ENCODE measurements at places on chromosomes 2 and 18. TPM values are rescaled to one million over a fixed set of nuclear protein-coding genes. Genes with fewer than 3 reads are reported as not detected.

The TMEM169 gene
- 0.29 TPM for total RNA-seq

The CNGA3 gene
- 0.17 TPM for total RNA-seq

The GALNT14 gene
- total RNA-seq, result 0.66 TPM

The NR4A2 gene
- 0.33 TPM for total RNA-seq

The HOXD4 gene
- total RNA-seq, result not detected

The IL36G gene
- not detected for total RNA-seq

The CCDC141 gene
- total RNA-seq, result 0.29 TPM

The CXCR1 gene
- not detected for total RNA-seq

The ABCA12 gene
- under 0.01 TPM for total RNA-seq

The XDH gene
- total RNA-seq, result 1.3 TPM

The WDSUB1 gene
- 10.3 TPM for total RNA-seq

The FLACC1 gene
- 2.0 TPM for total RNA-seq

The GPR35 gene
- total RNA-seq, result 0.99 TPM

The MAP2 gene
- 12.8 TPM for total RNA-seq

The TMEM247 gene
- not detected for total RNA-seq

The MBOAT2 gene
- total RNA-seq, result 73.4 TPM

The ZNF513 gene
- 9.3 TPM for total RNA-seq

The MC2R gene
- not detected for total RNA-seq

The REG1B gene
- not detected for total RNA-seq

The ANKRD29 gene
- 8.6 TPM for total RNA-seq

The POTEI gene
- not detected for total RNA-seq

The SCN2A gene
- 7.8 TPM for total RNA-seq

The SH2D6 gene
- total RNA-seq, result not detected

The ARHGAP15 gene
- not detected for total RNA-seq
